ENCODE measurements at places on chromosomes 13 and 19.

- no peak for DNase-seq
These were observed 37.3 kb downstream of the COL4A1 start for GRCh38 chr13:110269509-110270185.

- no peak for DNase-seq
These were observed 21.5 kb upstream of the GPR18 start for GRCh38 chr13:99279637-99280036.

- no peak for DNase-seq
These were observed 12.2 kb downstream of the SLC8A2 start for GRCh38 chr19:47459477-47459876.

DNA sequence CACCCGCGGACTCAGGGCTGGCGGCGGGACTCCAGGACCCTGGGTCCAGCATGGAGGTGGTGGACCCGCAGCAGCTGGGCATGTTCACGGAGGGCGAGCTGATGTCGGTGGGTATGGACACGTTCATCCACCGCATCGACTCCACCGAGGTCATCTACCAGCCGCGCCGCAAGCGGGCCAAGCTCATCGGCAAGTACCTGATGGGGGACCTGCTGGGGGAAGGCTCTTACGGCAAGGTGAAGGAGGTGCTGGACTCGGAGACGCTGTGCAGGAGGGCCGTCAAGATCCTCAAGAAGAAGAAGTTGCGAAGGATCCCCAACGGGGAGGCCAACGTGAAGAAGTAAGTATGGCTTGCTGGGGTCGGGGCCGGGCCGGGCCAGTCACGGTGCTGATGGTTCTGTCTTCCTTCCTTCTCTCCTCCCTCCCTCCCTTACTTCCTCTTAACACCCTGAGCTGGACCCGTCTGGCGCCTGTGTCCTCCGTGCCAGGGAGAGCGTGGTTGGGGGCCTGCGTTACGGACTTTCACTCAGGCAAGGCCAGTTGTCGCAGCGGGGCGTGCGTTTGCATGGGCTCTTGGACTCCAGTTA lies 1.4 kb downstream of the STK11 start:
- no peak for DNase-seq

DNA sequence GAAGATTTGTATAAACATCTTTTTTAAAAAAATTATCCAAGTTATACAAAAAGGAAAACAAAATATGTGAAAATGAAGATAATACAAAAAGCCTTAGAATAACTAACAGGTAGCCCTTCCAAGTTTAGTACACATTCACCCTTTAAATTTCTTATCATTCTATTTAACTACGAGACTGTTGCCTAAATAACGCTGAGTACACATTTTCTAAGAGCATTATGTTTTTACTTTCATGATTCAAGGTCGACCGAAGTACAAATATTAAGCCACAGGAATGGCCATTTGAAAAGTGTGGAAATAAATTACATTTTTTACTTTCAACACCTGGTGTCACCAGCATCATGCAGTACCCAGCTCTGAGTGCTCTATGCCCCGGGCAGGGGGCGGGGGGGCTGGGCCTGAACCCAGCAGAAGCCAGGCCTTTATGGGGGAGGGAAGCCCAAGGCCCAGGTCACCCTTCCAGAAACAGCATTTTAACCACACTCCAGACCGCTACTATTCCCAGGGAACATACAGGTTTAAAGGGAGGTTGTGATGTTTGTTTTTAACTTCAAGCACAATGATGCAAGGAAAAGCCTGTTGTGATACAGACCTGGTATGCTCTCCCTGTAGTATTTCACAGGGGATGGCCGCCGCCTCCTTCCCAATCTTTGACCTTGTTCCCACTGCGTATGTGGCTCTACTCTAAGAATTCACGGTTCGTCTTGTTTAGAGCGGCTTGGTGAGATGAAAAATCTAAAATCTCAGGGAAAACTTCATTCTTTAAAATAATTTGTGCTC lies 24.0 kb downstream of the GGACT start:
- DNase-seq, result no peak

GRCh38 chr19:10222201-10222890 lies 8.8 kb downstream of the S1PR2 start:
- no peak for DNase-seq

All from fibroblast of skin of scalp (primary cell).